ENCODE measurements at places on chromosomes 12 and 14.

DNA sequence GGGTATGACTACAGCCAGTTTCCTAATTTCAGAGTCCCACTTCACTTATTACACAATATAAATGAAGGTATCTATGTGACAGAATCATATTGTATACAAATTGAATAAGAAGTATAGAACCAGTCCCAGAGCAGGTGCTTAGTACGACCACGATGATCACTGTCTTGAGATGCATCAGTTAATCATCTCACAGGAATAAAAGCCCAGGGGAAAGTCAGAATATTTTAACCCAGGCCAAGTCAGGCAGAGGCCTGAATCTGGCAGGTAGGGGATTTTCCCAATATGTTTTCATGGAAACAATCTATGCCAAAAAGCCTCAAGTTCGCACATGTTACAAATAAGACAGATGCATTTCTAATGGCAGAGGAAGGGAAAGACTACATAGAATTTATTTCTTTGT is 758.4 kb downstream of the BCL11B start:
- DNase-seq = no peak

DNA sequence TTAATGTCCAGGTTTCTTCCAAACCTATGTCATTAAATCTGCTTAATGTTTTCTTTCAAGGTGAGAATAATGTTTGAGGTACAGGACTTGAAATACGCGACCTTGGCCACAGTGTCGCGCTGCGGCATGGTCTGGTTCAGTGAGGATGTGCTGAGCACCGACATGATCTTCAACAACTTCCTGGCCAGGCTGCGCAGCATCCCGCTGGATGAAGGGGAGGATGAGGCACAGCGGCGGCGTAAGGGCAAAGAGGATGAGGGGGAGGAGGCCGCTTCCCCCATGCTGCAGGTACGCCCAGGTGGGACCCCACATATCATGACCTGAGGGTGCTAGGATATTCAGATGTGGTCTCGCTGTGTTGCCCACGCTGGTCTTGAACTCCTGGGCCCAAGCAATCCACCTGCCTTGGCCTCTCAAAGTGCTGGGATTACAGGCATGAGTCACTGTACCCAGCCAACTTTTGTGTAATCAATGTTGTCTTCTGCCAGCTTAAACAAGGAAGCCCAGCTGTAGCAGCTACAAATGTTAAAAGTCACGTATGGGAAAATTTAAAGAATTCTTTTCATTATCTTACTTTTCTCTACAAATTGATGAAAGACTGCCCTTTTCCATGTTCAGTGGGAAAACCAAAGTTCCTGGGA is 50.8 kb downstream of the DYNC1H1 start:
- no peak for DNase-seq

DNA sequence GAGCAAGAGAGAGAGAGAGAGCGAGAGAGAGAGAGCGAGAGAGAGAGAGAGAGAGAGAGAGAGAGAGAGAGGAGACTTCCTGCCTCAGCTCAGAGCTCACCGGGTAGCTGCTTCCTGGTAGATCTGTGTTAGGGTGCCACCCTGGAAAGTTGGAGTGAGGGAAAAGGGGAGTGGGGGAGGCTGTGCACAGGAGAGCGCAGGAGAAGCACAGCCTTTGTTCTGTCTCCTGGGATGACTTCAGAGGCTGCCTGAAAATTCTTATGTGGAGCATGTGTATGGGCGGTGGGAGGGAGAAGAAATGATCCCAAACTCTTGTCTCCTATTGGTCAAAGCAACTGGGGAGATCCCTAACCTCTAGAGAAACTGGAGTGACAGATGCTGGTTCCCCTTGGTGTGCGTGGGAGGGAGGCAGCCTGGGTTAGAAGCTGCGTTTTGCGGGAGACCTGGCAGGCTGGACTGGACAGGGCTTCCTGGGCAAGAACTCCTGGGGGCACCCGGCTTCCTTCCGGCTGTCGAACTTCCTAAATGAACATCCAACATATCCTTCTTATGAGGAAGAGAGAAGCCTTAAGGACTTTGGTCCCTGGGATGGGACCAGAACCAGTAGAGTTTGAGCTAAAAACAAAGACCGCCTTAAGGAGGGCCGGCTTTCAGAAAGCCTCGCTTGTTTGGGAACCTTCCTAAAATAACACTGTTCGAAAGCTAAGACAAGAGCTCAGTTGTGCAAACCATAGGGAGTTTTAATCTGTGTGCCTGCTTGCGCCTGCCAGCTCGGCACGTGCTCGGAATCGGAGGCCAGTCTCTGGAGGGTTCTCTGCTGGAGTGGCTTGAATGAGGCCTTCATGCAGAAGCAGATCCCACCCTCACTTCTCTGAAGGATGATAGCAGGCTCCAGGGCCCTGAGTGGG is 30.4 kb upstream of the BEGAIN start:
- peak; percentile 43 for DNase-seq

DNA sequence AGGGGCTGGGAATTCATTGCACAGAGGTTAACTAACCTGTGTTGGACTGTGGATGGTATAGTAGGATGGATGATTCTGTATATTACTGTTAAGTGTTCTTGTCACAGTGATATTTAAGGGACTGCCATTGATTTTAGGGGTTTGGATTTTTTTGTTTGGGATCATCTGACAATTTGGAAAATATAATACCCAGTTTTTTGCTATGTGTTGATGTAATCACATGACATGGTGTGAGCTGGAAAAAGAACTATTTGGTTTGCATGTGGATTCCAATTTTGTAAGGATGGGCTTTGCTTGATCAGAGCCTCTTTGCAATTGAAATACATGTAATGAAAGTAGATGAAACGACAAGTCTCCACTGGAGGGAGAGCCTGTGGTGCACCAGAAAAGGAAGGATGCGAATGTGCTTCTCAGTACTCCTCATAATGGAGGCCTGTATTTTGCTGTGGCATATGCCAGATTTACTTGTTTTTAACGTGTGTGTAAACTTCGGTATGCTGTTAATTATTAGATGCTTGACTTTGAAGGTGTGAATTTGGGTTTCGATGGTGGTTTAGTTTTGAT is 2.7 kb downstream of the DYRK2 start:
- peak; percentile 69 for DNase-seq

GRCh38 chr12:89593873-89594272 is 68.0 kb upstream of the POC1B start:
- DNase-seq = no peak

Measured in Peyer's patch (tissue), 4 donors.